ENCODE measurements at places on chromosomes 5 and 9.

DNA sequence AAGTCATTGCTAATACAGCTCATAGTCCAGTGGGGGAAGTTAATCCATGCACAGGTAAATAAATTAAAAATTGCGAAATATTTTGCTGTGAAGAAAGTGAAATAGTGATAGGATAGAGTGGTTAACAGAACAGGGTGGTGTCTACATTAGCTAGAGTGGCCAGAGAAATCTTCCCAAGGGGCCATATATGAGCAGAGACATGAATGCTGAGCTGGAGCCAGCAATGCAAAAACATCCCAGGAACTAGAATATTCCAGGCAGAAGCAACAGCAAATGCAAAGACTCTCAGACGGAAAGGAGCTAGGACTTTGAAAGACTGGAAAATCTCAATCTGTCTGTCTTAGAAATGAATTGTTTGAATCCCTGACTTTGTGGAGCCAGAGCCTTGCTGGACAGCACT, 1221.6 kb downstream of the MAT2B start:
- DNase-seq = no peak

DNA sequence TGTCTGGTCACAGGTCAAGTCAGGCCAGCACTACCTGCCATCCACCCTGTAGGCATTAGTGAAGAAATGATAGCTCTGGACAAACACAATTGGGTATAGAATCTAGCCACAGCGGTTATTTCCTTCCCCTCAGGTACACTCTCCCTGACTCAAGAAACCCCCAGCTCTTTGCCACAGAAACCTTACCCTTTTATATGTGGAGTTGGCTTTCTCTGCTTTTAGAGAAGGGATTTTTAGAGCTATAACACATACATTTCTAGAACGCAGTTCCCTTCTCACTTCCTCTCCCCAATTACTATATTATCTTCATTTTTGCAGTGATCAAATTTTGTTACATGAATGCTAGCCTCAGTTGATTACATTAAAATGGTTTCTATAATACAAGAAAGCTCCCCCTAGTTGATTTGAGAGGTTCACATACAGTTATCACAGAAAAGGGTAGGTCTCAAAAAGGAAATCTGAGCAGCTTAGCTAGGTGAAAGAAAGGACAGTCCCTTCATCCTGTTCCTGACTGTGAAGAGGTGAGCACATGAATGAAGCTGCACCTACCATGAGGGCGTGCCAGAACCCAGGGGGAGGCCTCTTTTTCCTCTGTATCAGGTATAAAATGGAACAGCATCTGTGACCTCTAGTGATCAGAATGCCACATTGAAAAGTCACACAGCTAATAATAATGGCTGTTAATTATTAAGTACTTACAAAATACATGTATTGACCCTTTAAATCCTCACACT, 425.6 kb downstream of the KIAA0825 start:
- no peak for DNase-seq

GRCh38 chr9:17847908-17848307, 269.0 kb downstream of the SH3GL2 start:
- no peak for DNase-seq

- DNase-seq = no peak
These were observed 51.3 kb upstream of the GRIA1 start for GRCh38 chr5:153439130-153439529.

DNA sequence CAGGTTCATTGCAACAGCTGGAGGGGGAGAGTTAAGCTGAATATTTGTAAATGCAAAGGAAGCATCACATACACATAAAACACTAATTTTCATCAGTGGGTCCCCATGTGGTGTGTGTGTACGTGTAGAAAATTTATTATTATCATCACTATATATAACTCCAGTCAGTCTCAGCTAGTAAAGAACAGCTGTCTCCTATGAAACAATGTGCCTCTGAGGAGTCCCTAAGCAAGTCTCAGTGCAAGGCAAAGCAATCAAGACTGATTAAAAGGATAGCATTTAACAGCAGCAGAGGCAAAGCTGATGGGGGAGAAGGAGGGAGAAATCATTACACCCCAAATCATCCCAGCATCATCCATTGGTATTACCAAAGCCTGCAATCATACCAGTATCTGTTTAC, 104.2 kb upstream of the MARCHF11 start:
- DNase-seq = no peak
